ENCODE measurements at places on chromosomes 5 and 9. TPM values are rescaled to one million over a fixed set of nuclear protein-coding genes. Genes with fewer than 3 reads are reported as not detected.

DMGDH gene
- total RNA-seq = 0.59 TPM

IFNK gene
- not detected for total RNA-seq

FOXD4L6 gene
- total RNA-seq = 0.37 TPM

LRRC14B gene
- not detected for total RNA-seq

NSG2 gene
- not detected for total RNA-seq

GPX8 gene
- 85.6 TPM for total RNA-seq

RNF208 gene
- total RNA-seq = not detected
